ENCODE measurements at places on chromosomes 5 and 9.

GRCh38 chr5:146107901-146108300, 2.5 kb upstream of the PLAC8L1 start:
- peak; percentile 8 for DNase-seq

GRCh38 chr5:149680810-149681221, 49.3 kb upstream of the PPARGC1B start:
- DNase-seq = no peak

GRCh38 chr9:126295082-126295477, 31.5 kb upstream of the MVB12B start:
- DNase-seq = no peak

GRCh38 chr9:75909776-75910175, 19.3 kb downstream of the PCSK5 start:
- DNase-seq = peak; percentile 61

DNA sequence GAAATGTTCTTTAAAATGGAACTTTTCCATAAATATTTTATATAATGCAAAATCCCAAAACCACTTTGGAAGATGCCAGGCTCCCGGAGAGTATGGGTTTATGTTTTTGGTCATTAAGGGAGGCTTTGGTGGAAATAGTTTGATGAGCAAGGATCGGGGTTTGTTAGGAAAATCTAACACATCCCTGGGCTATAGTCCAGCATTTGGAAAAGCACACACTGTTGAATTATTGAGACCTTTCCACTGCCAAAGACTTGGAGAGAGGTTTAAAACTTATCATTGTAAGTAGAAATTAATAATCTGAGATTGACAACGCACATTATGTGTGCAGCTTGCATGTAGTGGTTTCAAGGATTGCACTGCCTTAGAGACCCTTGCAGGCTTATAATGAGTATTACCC, 156.3 kb downstream of the PARP8 start:
- DNase-seq = no peak

DNA sequence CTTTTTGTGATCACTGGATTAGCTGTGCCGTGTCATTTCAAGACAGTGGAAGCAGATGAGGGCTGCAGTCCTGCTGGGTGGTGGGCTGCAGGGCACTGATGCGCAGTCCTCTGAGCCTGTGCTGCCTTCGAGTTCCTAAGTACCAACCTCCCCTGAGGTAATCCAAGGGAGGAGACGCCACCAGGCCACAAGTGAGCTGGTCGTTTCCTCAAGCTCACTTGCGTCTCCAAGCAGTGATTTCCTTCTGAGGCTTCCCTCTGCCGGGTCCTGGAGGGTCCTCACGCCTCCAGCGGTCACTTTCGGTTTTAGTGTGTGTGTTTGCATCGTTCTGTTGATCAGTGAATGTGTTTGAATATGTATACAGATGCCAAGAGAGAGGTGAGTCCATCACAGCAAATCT, 115.7 kb downstream of the TRIO start:
- DNase-seq = no peak

GRCh38 chr9:115591584-115591984, 473.6 kb upstream of the TNC start:
- DNase-seq = peak; percentile 99

DNA sequence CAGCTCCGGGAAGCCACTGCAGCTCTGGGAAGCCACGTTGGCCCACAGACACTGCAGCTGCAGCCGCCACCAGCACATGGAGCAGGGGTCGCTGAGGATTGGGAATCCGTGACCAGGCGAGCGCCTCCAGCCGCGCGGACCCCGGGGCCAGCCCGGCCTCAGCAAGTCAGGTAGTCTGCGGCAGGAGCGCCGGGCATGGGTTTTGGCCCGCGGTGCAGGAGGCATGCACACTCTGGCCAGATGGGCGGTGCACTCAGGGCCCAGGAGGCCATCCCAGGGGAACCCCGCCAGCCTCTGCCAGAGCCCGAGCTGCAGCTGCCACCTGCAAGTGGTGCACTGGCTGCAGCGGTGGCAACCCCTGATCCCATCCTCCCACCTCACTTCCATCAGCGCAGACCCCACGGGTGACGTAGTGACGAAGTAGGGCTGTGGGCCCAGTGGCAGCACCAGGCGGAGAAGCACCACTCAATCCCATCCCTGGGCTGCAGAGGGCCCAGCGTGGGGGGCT, 368.3 kb upstream of the SPATA31A5 start:
- DNase-seq = no peak

GRCh38 chr9:88809355-88810161, 181.7 kb upstream of the S1PR3 start:
- no peak for DNase-seq

- no peak for DNase-seq
Observed at GRCh38 chr5:90191352-90192045, 218.1 kb downstream of the CETN3 start.

Measured in renal cortical epithelial cell (primary cell).